GM12891 (cell line): ENCODE measurements at places on chromosomes 1 and 21.

DNA sequence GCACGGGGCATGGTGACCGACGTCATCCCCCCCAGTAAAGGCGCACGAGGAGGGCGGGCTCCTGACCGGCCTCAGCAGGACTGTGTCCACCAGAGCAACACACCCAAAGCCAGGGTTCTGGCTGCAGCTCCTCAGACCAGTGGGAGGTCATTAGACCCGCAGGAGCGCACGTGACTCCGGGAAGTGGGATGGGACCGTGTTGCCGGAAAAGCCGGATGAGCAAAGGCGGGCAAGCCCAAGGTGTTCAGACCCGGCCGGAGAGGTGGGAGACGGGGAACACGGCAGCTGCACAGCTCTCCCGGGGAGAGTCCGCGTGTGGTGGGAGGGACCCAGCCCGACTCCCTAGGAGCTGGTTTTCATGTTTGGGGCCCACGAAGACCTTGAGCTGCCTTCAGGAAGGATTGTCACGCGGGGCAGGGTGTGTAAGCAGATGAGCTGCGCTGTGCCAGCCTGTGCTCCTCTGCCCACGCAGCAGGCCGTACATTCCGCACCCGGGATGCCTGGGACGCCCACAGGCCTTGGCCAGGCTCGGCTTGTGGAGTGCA, 20.6 kb upstream of the TRAPPC10 start:
- DNase-seq, result no peak

DNA sequence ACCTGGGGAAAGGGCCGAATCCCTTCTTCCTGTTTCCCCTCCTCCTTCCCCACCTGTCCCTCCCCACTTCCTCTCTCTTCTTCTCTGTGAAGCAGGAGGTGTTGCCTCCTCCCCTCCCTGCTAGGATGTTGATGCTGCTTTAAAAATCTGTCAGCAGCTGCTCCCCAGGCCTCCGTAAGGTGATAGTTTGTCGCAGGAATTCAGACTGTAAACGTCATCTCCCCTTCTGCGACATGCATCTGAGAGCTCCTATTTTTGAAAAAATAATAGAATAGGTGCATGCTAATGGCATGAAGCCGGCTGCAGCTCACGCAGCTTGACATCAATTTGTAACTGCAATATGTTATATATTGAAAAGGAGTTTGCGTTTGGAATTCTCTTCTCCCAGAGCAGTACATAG, 70.1 kb downstream of the KAZN start:
- no peak for DNase-seq

GRCh38 chr1:167460836-167461235, 57.5 kb downstream of the CD247 start:
- DNase-seq, result no peak

- DNase-seq, result no peak
Measured at GRCh38 chr1:157782931-157783330, 6.0 kb upstream of the FCRL2 start.

DNA sequence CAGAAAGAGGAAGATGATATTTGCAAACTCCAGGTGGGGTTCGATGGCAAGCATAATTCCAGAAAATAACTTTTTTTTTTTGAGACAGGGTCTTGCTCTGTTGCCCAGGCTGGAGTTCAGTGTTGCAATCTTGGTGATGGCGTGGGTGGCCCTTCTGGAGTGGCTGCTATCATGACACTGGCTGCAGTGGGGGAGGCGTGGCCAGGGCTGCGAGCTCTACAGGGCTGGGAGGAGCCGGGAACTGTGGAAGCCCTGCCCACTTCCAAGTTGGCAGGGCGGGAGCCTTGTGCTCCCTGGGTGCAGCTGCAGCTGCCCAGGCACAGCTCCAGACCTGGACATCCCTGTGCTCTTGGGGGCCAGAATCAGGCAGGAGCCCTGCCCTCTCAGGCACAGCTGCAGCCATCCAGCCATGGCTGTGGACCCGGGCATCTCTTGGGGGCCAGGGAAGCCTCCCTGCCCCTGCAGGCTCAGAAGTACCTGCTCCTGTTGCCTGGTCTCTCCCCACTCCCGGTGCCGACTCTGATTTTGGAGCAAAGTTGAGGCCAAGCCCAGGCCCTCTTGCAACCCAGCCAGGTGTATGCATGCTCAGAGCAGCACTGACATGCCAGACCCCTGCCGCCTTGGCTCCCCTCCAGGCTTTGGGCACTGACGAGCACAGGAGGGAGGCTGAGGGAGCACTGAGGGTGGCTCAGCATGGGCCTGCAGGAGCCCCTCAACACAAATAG, 7.2 kb upstream of the BCL10 start:
- no peak for DNase-seq

DNA sequence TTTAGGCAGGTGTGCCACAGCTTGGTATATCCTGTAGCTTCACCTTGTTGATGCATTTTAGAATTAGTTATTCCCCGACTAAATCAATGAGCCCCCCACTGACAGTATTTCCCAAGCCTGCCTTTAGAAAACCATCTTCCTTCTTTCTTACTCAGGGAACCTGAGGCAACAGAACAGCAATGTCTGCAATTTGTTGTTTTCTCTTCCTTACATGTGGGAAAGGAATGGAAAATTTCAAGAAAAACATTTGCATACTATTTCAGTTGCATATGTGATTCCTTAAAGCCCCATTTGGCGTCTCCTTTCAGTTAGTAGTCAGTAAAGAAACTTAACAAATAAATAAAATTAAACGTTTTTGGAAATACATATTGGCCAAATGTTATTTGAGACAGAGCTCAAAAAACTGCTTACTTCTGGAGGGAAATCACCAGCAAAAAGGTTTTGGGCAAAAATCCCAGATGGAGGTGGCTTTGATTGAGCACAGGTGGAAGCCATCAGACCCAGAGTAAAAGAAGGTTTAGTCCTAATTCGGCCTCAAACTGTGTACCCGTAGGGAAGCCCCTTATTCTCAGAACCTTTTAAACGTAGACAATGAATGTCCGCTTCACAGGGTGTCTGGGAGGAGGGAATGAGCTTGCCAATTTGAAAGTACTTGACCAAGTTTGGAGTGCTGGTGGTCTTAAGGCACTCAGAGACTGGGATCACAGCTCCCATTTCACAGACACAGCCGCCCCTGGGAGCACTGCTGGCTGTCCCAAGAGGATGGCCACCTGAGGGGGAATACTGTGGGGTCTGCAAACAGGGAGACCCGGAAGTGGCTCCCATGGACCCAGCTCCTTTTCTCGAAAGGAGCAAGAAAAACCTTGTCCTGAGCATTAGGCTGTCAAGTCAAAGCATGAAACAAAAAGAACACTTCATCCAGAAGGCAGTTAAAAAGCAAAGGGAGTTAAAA, 9.4 kb downstream of the LHX4 start:
- DNase-seq, result no peak

- DNase-seq, result no peak
Measured at GRCh38 chr1:228275179-228275429, 67.3 kb downstream of the OBSCN start.

DNA sequence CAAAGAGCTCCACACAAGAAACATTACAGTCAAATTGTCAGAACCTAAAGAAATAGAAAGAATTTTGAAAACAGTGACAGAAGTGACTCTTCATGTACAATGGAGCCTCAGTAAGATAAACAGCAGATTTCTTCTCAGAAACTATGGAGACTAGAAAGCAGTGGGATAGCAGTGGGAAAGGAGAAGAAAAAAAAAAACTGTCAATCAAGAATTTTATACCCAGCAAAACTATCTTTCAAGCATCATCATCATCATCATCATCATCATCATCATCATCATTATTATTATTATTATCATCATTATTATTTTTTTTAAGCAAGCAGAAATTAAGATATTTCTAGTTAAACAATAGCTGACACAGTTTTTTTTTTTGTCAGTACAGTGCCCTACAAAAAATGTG, 24.2 kb downstream of the CEP170 start:
- no peak for DNase-seq
